ENCODE measurements at places on chromosomes 3 and 15. TPM values are rescaled to one million over a fixed set of nuclear protein-coding genes. Genes with fewer than 3 reads are reported as not detected.

GRCh38 chr3:19652336-19652735, 281.7 kb downstream of the EFHB start:
- no peak for DNase-seq
- H3K4me3 ChIP-seq: no peak overlapping the region
- no peaks in the 10 kb centered on the region for H3K27me3 ChIP-seq
- no peak overlapping the region for H3K27ac ChIP-seq

IGSF11 gene
- 1.6 TPM for total RNA-seq

- no peak for DNase-seq
- H3K27ac ChIP-seq: no peak overlapping the region
- H3K36me3 ChIP-seq: no peaks in the 10 kb centered on the region
- no peaks in the 10 kb centered on the region for H3K4me1 ChIP-seq
Measured at GRCh38 chr3:32432711-32433530, 41.3 kb downstream of the CMTM7 start.

WNT7A gene
- total RNA-seq: not detected

SAMMSON gene
- total RNA-seq: not detected

GRCh38 chr15:71225851-71226250, 110.6 kb downstream of the THSD4 start:
- no peak overlapping the region for H3K4me3 ChIP-seq
- no peak for DNase-seq
- no peaks in the 10 kb centered on the region for H3K27me3 ChIP-seq
- no peaks in the 10 kb centered on the region for H3K36me3 ChIP-seq
- peaks cover 2% of the 10 kb centered on the region for H3K4me1 ChIP-seq

MYL3 gene
- not detected for total RNA-seq

DNA sequence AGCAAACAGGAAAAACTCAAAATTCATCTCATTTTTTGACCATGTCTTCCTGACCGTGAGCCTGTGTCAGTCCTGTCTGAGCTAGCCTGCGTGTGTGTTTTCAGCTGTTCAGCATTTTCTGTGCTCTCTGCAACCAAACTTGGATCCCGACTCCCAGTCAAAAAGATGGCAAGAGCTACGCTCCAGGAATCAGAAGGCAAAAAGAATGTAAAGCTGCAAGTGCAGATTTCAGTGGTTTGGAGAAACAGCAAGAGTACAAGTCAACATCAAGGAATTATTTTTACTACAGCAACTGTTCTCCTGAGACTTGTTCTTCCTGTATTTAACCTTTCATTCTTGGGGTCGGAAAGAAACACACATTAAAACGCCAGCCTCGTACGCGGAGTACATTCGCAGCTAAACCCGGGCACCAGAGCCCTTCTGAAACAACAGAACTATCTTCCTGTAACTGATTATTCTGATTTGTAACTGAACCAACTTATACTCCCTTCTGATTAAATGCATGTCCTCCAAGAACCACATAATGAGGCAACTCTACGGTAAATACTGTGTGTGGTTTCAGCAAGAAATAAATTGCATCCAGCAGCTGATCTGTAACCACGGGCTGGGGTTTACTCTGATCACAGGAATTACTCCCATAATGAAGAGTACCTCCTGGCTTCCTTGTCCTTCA, 107.4 kb downstream of the LRIG1 start:
- no peak overlapping the region for H3K4me3 ChIP-seq
- H3K27ac ChIP-seq: no peak overlapping the region
- DNase-seq: no peak
- peaks cover 61% of the 10 kb centered on the region for H3K36me3 ChIP-seq

KBTBD8 gene
- total RNA-seq: 26.0 TPM

VEPH1 gene
- total RNA-seq: 18.3 TPM

DNA sequence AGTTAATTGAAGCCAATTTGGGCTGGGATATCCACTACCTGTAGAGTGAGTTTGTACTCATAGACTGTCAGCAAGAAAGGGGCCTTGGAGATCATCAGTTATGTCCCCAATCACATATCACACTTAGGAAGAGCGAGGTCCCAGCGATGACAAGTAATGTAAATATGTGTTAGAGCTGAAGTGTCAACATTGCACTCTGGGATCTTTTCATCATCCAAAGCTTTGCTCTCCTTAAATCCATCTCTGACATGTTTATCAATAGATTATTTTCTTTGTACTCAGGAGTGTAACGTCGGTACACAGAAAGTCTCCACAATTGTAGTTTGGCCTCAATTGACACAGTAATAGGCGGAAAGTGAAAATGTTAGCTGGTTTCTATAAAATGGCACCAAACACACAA, 113.7 kb upstream of the TPRG1 start:
- no peaks in the 10 kb centered on the region for H3K27me3 ChIP-seq
- no peaks in the 10 kb centered on the region for H3K36me3 ChIP-seq
- DNase-seq: no peak

PLAAT1 gene
- 3.4 TPM for total RNA-seq

TGM4 gene
- total RNA-seq: not detected

SNUPN gene
- 28.2 TPM for total RNA-seq

- no peaks in the 10 kb centered on the region for H3K36me3 ChIP-seq
- H3K4me3 ChIP-seq: no peak overlapping the region
- H3K27ac ChIP-seq: no peak overlapping the region
- no peaks in the 10 kb centered on the region for H3K4me1 ChIP-seq
Measured at GRCh38 chr3:145623349-145623748, 537.6 kb downstream of the PLOD2 start.

GP9 gene
- total RNA-seq: not detected

ALS2CL gene
- total RNA-seq: 4.8 TPM

- H3K4me3 ChIP-seq: peak overlapping the region; percentile 80
- no peak for DNase-seq
- H3K27ac ChIP-seq: no peak overlapping the region
- H3K27me3 ChIP-seq: peaks cover 15% of the 10 kb centered on the region
- peaks cover 5% of the 10 kb centered on the region for H3K4me1 ChIP-seq
Measured at GRCh38 chr15:74613953-74614743, 1.5 kb upstream of the CLK3 start.

IL12A gene
- 0.82 TPM for total RNA-seq

STRC gene
- 0.42 TPM for total RNA-seq

GRCh38 chr15:66684136-66684681, 17.8 kb upstream of the SMAD6 start:
- H3K27me3 ChIP-seq: no peaks in the 10 kb centered on the region
- no peak for DNase-seq
- no peaks in the 10 kb centered on the region for H3K36me3 ChIP-seq

DUOXA2 gene
- total RNA-seq: not detected

GRCh38 chr3:134340362-134340981, 33.8 kb downstream of the AMOTL2 start:
- no peak overlapping the region for H3K4me3 ChIP-seq
- peaks cover 5% of the 10 kb centered on the region for H3K4me1 ChIP-seq
- no peak for DNase-seq
- H3K36me3 ChIP-seq: no peaks in the 10 kb centered on the region
- H3K27me3 ChIP-seq: no peaks in the 10 kb centered on the region

PRSS50 gene
- total RNA-seq: 0.47 TPM

- no peak overlapping the region for H3K4me3 ChIP-seq
- H3K27me3 ChIP-seq: no peaks in the 10 kb centered on the region
- no peak for DNase-seq
- no peaks in the 10 kb centered on the region for H3K4me1 ChIP-seq
- no peak overlapping the region for H3K27ac ChIP-seq
- no peaks in the 10 kb centered on the region for H3K36me3 ChIP-seq
Measured at GRCh38 chr3:189567766-189568420, 63.3 kb upstream of the TP63 start.

- no peaks in the 10 kb centered on the region for H3K36me3 ChIP-seq
- DNase-seq: no peak
- H3K27ac ChIP-seq: no peak overlapping the region
Measured at GRCh38 chr3:17367171-17367570, 375.3 kb downstream of the TBC1D5 start.

DNA sequence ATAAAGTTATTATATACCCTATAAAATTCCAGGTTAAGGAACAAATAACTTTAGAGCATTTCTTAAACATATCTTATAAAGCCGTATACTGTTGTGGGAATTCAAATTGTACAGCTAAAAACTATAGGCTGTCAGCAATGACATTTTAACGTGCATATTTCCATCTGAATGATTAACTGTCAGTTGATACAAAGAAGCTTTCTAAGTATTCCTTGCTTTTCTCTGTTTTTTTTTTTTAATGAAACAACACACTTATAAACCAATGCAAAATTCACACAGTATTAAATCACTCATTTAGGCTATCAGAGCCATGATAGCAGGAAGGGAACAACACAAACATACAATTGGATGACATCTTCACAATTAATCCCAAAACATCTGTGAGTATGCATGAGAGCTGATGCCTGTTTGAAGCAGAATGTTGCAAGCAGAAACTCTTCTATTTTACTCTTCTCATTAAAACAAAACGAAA, 61.9 kb downstream of the CTDSPL start:
- H3K27ac ChIP-seq: no peak overlapping the region
- H3K4me1 ChIP-seq: no peaks in the 10 kb centered on the region
- no peak overlapping the region for H3K4me3 ChIP-seq
- no peaks in the 10 kb centered on the region for H3K36me3 ChIP-seq
- no peak for DNase-seq

STARD9 gene
- total RNA-seq: 6.0 TPM

DNA sequence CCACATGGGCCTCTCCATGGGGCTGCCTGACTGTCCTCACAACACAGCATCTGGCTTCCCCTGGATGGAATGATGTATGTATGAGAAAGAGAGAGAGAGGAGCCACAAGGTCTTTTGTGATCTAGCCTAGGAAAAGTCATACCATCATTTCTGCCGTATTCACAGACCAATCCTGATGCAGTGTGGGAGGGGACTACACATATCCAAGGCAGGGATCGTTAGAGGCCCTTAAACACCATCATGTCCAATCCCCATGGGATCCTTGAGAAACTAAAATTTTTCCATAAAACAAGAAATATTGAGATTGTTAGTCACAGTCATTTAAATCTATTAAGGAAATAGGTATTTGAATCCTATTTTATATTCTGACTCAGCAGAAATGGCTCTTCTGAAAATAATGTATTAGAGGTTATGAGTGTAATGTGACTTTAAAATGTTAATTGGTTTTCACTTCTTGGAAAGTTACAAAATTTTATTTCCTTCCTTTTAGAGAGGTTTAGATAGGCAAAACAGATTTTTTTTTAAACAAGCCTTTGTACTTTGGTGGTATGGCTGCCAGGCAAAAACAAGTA, 65.1 kb upstream of the TSC22D2 start:
- no peaks in the 10 kb centered on the region for H3K36me3 ChIP-seq
- peaks cover 26% of the 10 kb centered on the region for H3K4me1 ChIP-seq
- H3K27ac ChIP-seq: no peak overlapping the region
- no peak for DNase-seq

- H3K27ac ChIP-seq: no peak overlapping the region
- no peaks in the 10 kb centered on the region for H3K4me1 ChIP-seq
- no peaks in the 10 kb centered on the region for H3K36me3 ChIP-seq
- H3K4me3 ChIP-seq: no peak overlapping the region
Measured at GRCh38 chr3:157030712-157031111, 129.2 kb downstream of the CCNL1 start.

- no peak overlapping the region for H3K27ac ChIP-seq
- DNase-seq: peak; percentile 51
- H3K4me3 ChIP-seq: peak overlapping the region; percentile 60
- peaks cover 6% of the 10 kb centered on the region for H3K27me3 ChIP-seq
Measured at GRCh38 chr15:52527911-52528563, 643 bp downstream of the MYO5A start.

GRCh38 chr15:78431955-78432354, 6.1 kb upstream of the IREB2 start:
- DNase-seq: no peak
- H3K27ac ChIP-seq: no peak overlapping the region
- no peak overlapping the region for H3K4me3 ChIP-seq
- no peaks in the 10 kb centered on the region for H3K4me1 ChIP-seq
- no peaks in the 10 kb centered on the region for H3K27me3 ChIP-seq

GOLGA8T gene
- total RNA-seq: 1.5 TPM

DNA sequence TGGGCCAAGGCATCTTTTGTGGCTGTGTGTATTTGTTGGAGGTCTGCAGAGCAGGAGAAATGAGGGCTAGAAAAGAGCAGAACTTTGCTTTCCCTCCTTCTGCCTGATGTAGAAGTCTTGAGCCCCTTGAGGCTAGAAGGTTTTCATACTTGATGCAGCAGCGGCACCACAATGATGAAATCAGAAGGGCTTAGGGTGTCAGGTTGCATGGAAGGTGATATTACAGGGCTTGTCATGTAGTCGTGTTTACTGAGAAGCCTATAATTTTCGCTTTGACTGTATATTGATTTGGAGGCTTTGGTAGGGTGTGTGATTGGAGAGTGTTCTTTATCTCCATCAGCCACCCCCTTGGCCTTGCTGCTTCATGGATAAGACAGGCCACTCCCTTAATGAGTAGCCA, 339.8 kb downstream of the THSD4 start:
- no peaks in the 10 kb centered on the region for H3K36me3 ChIP-seq
- no peak for DNase-seq
- H3K4me3 ChIP-seq: no peak overlapping the region

Data from H1 (cell line).